ENCODE measurements at places on chromosomes 16 and 17. TPM values are rescaled to one million over a fixed set of nuclear protein-coding genes. Genes with fewer than 3 reads are reported as not detected.

DNA sequence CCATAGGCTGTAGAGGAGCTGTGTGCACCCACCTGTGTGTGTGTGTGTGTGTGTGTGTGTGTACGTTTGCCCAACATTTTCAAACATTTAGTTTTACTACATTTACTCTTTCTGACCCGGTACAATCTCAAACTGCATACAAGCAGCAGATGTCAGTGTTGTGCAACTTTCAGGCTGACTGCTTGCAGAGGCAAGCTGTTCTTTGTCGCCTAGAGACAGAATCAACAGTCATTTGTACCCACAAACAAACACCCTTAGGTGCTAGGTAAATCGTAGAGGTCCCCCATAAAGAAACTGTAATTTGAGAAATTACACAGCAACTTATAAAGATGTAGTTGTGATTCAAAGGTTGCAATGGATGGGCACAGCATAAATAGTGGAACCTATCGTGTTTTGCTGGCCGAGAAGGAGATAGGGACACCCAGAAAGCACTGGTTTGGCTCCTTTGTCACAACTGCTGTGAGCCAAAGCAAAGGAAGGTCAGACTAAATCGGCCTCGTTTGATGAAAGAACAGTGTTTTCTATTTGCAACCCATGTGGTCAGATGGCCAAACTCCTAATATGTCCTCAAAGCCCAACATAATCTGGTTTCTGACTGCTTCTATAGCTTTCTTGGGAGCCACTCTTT, 478.4 kb downstream of the TOX3 start:
- peak; percentile 18 for DNase-seq

Gene SECTM1
- total RNA-seq, result 2.0 TPM

DNA sequence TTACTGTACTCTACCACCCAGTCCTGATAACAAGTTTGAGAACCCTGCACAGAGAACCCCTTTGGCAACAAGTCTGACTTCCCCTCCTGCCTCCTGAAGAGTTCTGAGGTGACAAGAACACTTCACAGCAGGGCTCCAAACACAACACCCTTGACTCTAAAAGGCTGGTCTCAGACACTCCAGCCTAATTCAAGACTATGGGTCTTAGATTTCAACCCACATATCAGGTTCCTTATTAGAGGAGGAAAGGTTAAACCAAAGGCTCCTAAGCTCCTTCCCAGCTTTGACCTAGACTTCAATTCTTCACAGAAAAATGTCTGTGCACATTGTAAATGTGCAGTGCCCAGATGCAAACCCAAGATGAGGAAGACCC, 23.0 kb downstream of the RANBP10 start:
- no peak for DNase-seq

GRCh38 chr16:11379420-11379819, 34.2 kb downstream of the RMI2 start:
- DNase-seq, result no peak

GRCh38 chr17:3796822-3797170, 4.2 kb downstream of the ITGAE start:
- no peak for DNase-seq

- DNase-seq, result no peak
These were observed 107.6 kb downstream of the SPACA3 start for GRCh38 chr17:33099252-33099651.

GRCh38 chr17:81393684-81394376, 1.4 kb upstream of the BAHCC1 start:
- peak; percentile 100 for DNase-seq

Gene FBXL16
- 0.09 TPM for total RNA-seq
